A172 (cell line): ENCODE measurements at places on chromosomes 3 and 15. TPM values are rescaled to one million over a fixed set of nuclear protein-coding genes. Genes with fewer than 3 reads are reported as not detected.
A peak's percentile ranks its signal among the peaks of the same experiment; 100 is the strongest.

DNA sequence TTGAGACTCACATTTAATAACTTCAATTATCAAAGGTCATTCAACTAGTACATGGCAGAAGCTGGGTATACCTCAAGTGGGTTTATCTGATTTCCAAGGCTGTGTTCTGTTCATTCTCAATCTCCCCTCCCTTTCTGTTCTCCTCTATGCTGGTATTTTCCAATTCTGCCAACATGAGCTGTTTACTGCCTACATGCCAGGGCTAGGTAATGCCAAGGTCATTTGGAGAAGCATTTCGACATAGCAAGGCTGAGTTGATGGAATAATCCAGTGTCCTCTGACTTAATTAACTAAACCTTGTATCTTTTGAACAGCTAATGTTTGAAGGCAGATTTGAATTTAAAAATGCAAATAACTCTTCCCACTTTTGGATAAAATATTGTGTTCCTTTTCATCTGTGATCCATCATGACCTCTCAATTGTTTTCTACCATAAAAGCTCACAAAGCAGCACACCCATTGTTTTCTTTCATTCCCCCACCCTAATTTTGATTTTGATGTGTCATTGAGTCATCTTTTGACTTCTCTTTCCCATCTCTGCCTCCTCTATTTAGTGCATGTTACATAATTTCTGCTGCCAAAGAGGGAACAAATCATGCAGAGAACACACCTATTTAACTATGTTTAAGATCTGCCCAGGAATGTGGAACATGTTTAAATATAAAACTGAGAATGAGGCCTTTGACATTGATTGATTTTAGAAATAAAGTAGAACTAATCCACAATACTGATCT lies 308.8 kb upstream of the NR2E3 start:
- no peak for DNase-seq

- DNase-seq, result no peak
These were observed 12.5 kb downstream of the TM2D3 start for GRCh38 chr15:101639667-101640066.

- peak; percentile 25 for DNase-seq
These were observed 15.7 kb upstream of the PRR23E start for GRCh38 chr3:127177226-127177625.

- no peak for DNase-seq
These were observed 149.9 kb upstream of the PDZRN3 start for GRCh38 chr3:73774645-73775044.

The SNX22 gene
- total RNA-seq, result 0.78 and 1.3 TPM in 2 replicates
